Gastroesophageal sphincter (tissue), 4 donors: ENCODE measurements at places on chromosomes 11 and 22. TPM values are rescaled to one million over a fixed set of nuclear protein-coding genes. Genes with fewer than 3 reads are reported as not detected.

The APOL3 gene
- total RNA-seq, result 44.6 TPM

DNA sequence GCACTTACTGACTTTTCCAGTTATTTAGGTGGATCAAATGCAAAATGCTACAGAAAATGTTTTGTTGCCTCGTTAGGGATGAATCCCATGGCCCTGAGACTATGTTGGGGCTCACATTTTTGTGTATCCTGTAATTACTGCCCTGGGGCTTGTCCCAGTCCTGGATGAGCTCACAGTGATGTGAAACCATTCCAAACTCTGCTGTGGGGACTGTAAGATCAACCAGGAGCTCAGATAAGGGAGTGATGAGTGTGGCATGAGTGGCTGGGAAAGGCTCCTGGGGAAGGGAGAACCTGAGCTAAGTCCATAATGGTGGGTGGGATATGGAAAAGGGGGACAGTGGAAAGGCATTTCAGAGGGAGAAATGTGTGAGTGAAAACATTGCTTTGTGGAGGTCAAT, 54.0 kb downstream of the SLC5A1 start:
- ATAC-seq, result no peak

GRCh38 chr11:95886462-95886861, 37.4 kb downstream of the MTMR2 start:
- no peak for ATAC-seq

- ATAC-seq, result peak; percentile 48
Observed at GRCh38 chr22:31977141-31977841, 33.0 kb downstream of the YWHAH start.

- no peak for ATAC-seq
Observed at GRCh38 chr11:133520707-133521106, 11.6 kb downstream of the OPCML start.

- no peak for ATAC-seq
Observed at GRCh38 chr22:46701262-46701661, 36.8 kb downstream of the CERK start.

GRCh38 chr11:78266451-78266850, 77.7 kb downstream of the USP35 start:
- ATAC-seq, result no peak

DNA sequence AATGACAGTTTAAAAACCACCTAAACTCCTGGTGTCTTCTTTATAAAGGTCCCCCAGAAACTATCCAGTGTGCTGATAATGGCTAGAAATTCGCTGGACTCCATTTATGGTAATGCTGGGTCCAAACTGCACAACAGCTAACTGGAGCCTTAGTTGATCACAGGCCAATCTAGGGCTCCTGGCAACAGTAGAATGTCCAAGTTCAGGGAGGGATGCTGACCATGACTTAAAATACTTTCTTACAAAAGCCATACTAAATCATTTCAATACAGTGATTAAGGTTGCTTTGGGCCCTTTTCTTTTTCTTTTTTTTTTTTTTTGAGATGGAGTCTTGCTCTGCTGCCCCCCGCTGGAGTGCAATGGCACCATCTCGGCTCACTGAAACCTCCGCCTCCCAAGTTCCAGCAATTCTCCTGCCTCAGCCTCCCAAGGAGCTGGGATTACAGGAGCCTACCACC, 14.5 kb upstream of the GAB2 start:
- no peak for ATAC-seq

DNA sequence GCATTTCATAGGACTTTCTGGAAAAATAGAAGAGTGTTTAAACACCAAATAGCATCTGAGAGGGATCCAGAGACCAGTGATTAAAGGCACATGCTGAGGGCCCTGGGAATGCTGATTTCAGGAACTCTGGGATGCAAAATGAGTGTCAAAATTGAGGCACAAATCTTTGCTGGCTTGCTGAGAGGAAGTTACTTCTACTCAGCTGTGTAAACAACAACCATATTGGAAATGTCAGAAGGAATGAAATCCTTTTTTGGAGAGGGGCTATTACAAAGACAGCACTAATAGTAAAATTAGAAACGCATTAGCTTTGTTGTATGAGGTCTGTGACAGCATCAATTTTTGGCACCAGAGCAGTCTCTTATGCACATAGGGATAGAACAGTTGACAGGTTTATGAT, 267.8 kb upstream of the RAG2 start:
- no peak for ATAC-seq

- no peak for ATAC-seq
Observed at GRCh38 chr11:120182790-120183491, 27.9 kb upstream of the OAF start.

- no peak for ATAC-seq
Observed at GRCh38 chr11:93747122-93747521, 5.7 kb downstream of the C11orf54 start.

DNA sequence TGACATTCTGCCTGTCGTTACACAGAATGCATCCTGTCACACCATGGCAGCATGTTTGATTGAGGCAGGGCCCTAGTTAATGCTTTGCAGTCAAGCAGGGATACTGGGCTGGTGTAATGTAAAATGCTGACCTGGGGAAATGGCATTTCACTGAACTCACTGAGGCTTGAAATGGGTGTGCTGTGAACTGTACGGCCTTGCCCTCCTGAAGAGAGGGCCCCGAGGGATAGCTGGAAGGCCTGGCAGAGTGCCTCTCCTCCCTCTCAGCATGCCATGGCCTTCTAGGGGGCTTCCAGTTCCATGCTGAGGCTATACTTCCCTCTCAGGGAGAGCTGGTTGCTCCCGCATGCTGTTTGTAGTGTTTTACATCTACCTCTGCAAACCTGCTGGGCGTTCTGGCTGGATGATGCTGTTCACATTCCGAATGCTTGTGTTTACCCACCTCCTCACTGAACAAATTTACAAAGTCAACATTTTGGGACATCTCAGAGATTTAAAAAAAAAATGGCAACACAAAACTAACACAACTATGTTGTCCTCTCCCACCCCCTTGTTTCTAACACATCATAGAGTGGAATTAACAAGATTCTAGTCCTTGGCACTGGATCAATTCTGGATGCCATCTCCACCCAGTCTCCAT, 416.7 kb upstream of the CADM1 start:
- ATAC-seq, result no peak

DNA sequence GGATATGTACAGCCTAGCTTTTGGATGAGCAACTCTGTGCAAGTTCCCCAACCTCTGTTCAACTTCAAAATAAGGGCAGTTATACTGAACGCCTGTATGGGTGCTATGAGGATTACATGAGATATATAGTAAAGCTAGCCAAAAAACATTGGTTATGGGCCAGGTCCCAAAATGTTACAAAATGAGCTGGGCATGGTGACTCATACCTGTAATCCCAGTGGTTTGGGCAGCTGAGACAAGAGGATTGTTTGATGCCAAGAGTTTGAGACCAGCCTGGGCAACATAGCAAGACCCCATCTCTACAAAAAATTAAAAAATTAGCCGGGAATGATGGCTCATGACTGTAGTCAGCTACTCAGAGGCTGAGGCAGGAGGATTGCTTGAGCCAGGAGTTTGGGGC, 118.4 kb downstream of the TEAD1 start:
- peak; percentile 75 for ATAC-seq
